ENCODE measurements at places on chromosomes 6 and 20.

DNA sequence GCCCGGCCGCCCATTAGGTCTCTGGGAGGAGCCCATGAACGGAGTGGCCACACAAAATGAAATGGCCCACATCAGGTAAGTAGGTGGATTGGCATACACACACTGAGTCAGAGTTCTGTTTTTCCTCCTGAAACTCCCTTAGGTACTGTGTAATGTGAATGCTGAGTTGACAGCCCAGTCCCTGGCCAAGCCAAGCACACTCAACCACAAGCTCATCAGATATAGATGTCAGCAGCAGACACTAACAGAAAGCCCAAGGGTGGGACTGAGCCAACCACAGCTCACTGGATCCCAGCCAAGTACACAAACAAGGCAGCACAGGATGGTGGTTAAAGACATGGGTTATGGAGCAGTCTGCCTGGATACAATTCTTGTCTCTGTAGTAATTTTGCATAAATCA is 403.4 kb downstream of the GJA1 start:
- DNase-seq: no peak

GRCh38 chr6:99424022-99424421 is 1.1 kb downstream of the PNISR start:
- DNase-seq: no peak

DNA sequence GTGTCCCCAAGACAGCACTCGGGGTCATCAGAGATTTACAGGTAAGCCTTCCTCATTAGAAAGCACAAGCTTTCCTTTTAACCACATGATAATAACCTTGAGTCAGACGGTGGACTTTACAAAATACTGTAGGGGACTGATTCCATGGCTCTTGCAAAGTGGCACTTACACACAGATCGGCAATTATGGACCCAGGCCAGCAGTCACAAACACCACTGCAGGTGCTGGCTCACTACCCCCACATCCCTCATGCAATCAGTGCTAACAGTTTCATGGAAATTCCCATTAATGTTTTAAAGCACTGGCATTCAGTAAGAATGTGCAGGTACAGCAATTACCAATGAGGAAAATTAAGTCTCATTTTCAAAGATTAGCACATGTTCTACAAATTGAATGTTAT is 516.5 kb downstream of the PRKN start:
- no peak for DNase-seq

GRCh38 chr6:14690120-14691056 is 555.5 kb upstream of the JARID2 start:
- DNase-seq: no peak

- no peak for DNase-seq
Measured at GRCh38 chr6:136403110-136403980, 113.7 kb upstream of the BCLAF1 start.

DNA sequence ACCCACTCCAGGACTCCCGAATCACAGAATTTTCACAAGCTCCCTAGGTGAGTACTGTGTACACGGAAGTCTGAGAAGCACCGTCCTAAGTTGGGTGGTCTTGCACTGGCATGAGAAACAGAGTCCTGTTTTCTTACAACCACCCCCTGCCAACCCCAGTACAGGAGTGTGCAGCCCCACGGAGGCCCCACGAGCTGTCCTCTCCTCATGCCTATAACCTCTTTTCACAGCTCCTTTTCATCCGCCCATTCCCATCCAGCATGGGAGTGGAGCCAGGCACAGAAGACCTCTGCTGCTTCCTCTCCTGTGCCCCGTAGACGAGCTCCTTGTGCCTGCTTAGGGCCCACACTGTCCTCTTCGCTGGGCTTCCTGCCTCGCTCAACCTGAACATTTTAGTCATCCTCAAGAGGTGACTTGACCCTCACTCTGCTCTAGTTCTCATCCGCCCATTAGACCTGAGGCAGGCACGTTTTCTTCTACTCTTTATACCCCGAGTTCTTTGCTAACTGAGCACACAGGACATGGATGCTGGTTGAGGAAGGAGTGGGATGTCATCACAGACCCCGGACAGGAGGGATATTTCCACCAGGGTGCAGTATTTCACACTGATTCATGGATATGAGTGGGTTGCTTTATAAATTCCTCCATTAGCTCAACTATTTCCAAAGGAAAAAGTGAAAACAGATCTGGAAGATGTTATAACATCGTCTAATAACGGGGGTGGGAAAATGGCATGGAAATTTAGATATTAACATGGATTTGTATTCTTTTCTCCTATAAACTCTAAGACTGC is 160.5 kb downstream of the TTLL2 start:
- no peak for DNase-seq

GRCh38 chr20:32036252-32036651 is 15.8 kb upstream of the HCK start:
- DNase-seq: no peak

DNA sequence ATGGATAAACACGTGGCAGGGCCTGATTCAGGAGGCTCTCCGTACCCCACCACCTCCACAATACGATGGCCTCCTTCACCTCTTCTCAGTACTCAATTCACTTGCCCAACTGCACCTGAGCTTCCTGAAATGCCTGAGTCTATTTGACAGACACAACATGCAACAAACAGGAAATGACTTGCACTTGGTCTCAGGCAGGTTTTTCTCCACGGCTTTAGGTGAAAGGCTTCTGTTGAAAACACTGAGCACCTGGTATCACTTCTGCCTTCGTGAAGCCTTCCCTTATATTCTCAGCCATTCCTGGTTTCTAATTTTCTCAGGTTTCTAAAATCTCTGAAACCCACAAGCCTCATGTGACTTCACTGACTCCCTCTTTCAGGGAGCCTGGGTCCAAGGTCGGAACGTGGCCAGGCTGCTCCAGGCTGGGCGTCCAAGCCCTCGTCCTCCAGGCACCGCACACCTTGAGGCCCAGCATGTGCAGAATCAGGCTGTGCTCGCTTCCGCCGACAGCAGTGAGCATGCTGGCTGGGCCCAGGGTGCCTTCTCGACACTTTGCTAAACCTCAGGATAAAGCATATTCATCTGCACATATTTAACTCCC is 34.7 kb downstream of the TAF4 start:
- DNase-seq: no peak

All from stimulated activated CD4-positive, alpha-beta T cell treated with anti-CD3 and anti-CD28 coated beads, Interleukin-4, amount 100 ng/mL, for 48 hours (primary cell).